ENCODE measurements at places on chromosomes 7 and 10.
A peak's percentile ranks its signal among the peaks of the same experiment; 100 is the strongest.

DNA sequence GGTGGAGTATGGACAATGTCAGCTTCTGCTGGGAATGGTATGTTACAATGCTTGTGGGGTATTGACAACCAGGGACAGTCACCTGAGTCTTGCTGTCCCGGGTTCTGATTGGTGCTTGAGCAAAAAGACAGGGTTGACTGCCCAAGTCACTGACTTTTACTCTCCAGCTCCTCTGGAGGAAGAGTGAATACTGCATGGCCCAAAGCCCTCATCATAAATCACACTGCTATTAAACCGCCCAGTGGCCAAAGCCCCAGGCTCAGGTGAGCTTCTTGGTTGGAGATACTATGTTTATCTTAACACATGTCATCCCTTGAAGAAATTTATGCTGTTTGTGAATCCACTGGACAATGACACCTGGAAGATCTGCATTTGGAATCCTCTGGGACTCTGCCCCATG lies 90.0 kb upstream of the IGFBP3 start:
- no peak for DNase-seq

DNA sequence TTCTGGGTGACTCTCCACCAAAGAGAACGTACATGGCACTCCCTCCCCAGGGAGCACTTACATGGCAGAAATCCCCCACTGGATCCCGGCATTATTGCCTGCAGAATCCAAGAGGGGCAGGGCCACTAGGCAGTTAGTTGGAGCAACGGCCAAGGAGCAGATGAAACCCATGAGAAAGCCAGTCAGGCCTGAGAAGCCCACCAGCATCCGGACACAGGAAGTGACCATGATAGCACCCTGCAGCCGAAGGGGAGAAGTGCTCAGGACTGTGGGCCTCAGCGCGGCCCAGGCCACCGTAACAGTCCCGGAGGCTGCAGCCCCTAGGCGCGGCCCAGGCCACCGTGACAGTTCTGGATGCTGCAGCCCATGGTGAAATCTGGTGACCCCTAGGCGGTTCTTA lies 43.5 kb downstream of the STRA8 start:
- DNase-seq = no peak

GRCh38 chr10:71766717-71767419 lies 6.5 kb downstream of the VSIR start:
- DNase-seq = no peak

DNA sequence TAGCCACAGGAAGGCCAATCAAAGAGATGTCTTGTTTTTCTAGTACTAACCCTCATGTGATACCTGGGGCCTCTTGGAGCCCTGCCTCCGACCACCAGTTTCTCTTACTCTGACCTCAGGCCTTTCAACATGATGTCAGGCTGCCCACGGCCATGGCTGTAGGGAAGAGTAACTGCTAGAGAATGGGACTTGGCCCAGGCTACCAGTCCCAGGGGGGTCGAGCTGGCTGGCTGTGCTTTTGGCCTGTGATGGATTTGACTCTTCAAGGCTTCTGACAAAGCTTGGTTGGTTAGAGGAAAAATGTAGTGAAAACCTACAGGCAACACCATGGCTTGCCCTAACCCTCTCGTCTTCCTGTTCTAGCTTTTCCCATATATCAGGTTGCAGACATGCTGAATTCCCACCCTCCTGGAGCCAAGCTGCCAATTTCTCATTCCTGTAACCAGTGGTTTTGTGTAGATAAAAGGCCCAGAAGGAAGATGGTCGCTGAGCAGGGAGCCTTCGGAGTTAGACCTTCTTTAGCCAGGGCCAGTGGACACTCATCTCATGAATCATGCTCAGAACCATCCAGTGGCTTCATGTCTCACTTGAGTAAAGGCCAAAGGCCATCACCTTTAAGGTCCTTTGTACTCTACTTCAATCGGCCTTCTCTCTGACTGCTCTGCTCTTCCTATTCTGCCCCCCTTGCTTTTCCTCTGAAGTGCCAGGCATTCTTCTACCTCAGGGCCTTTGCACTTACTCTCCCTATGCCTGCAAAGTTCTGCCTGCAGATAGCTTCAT lies 19.7 kb downstream of the SUFU start:
- DNase-seq = no peak

GRCh38 chr10:27804136-27804535 lies 58.5 kb upstream of the MKX start:
- no peak for DNase-seq

GRCh38 chr7:44257618-44258422 lies 57.0 kb downstream of the YKT6 start:
- DNase-seq = peak; percentile 35

DNA sequence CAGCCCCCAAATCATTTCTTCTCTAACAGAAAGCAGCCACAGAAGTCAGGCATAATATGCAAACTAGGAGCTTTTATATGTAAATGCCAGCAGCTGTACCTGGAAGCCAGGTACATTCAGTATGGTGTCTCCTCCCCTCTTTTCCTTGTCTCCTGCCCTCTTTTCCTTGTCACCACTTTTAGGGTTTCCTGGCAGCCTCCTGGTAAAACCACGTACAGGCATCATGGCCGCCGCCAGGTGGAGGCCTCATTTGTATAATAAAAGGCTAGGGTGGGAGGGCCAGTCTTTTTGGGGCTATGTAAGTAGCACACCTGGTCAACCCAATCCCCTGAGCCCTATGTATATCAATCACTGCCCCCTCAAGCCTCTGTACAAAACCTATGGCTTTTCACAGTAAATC lies 28.7 kb downstream of the PDZD8 start:
- no peak for DNase-seq

DNA sequence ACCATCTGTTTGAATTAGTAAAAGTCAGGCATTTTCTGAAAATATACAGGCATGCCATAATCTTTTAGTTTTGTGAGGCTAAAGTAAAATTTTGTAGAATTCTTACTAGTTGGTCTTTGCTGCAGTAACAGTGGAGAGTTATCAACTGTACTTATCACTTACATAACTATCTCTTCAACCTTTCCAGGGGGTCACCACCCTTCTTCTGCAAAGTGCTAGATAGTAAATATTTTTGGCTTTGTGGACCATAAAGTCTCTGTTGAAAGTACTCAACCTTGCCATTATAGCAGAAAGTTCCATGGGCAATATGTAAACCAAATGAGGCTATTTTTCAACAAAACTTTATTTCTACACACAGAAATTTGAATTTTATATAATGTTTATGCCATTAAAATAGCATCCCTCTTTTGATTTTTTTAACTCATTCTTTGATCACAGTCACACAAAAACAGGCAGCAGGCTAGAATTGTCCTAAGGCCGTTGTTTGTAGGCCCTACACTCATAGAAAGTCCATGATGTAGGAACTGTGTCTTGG lies 59.5 kb upstream of the KLF6 start:
- DNase-seq = no peak
